ENCODE measurements at places on chromosomes 4 and X. TPM values are rescaled to one million over a fixed set of nuclear protein-coding genes. Genes with fewer than 3 reads are reported as not detected.

- no peaks in the 10 kb centered on the region for H3K27me3 ChIP-seq
- H3K4me1 ChIP-seq, result peaks cover 69% of the 10 kb centered on the region
- no peaks in the 10 kb centered on the region for H3K36me3 ChIP-seq
- peak overlapping the region; percentile 61 for H3K27ac ChIP-seq
- no peak for DNase-seq
Measured at GRCh38 chrX:154733066-154733425, 17.8 kb downstream of the GAB3 start.

DNA sequence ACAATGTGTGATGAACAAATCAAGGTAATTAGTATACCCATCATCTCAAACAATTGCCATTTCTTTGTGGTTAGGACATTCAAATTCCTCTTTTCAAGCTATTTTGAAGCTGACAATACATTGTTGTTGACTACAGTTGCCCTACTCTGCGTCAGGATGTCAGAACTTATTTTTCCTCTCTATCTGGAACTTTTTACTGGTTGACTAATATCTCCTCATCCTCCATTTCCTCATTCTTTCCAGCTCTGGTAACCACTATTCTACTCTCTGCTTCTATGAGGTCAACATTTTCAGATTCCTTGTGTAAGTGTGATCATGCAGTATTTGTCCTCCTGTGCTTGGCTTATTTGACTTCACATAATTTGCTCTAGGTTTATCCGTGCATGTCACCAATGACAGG, 240.5 kb upstream of the HS3ST1 start:
- H3K4me1 ChIP-seq, result no peaks in the 10 kb centered on the region
- no peaks in the 10 kb centered on the region for H3K36me3 ChIP-seq
- no peak for DNase-seq

GRCh38 chrX:12309744-12310076, 171.4 kb downstream of the FRMPD4 start:
- H3K27me3 ChIP-seq, result no peaks in the 10 kb centered on the region
- H3K27ac ChIP-seq, result no peak overlapping the region
- no peaks in the 10 kb centered on the region for H3K4me1 ChIP-seq
- H3K4me3 ChIP-seq, result no peak overlapping the region
- peaks cover 6% of the 10 kb centered on the region for H3K36me3 ChIP-seq

GRCh38 chrX:72470117-72470516, 102.5 kb downstream of the HDAC8 start:
- H3K27ac ChIP-seq, result no peak overlapping the region
- H3K4me1 ChIP-seq, result no peaks in the 10 kb centered on the region
- no peak overlapping the region for H3K4me3 ChIP-seq
- H3K27me3 ChIP-seq, result no peaks in the 10 kb centered on the region
- peaks cover 3% of the 10 kb centered on the region for H3K36me3 ChIP-seq

DNA sequence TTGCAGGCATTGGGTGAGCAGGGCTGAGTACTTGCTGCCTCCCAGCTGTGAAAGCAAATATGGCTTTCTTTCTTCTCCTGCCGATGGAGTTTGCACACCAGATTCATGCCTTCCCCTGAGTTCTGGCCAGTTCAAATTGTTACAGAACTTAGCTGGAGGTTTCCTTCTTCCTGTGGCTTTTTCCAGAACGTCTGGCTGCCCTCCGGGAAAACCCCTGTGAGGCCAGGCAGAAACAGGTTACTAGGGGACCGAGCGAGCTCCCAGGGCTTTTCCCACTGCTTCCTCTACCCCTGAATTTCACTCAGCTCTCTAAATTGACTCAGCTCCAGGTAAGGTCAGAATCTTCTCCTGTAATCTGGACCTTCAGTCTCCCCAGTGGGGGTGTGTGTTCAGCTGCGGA, 482.4 kb downstream of the C4orf33 start:
- H3K27me3 ChIP-seq, result no peaks in the 10 kb centered on the region
- no peak overlapping the region for H3K4me3 ChIP-seq
- H3K36me3 ChIP-seq, result no peaks in the 10 kb centered on the region

- H3K4me3 ChIP-seq, result no peak overlapping the region
- H3K4me1 ChIP-seq, result peaks cover 1% of the 10 kb centered on the region
- H3K27me3 ChIP-seq, result peaks cover 12% of the 10 kb centered on the region
- no peak overlapping the region for H3K27ac ChIP-seq
Measured at GRCh38 chr4:4672402-4672801, 130.6 kb upstream of the STX18 start.

- H3K4me3 ChIP-seq, result no peak overlapping the region
- no peaks in the 10 kb centered on the region for H3K36me3 ChIP-seq
- no peak overlapping the region for H3K27ac ChIP-seq
- no peak for DNase-seq
- no peaks in the 10 kb centered on the region for H3K27me3 ChIP-seq
Measured at GRCh38 chrX:137178392-137178791, 144.6 kb upstream of the GPR101 start.

- H3K27ac ChIP-seq, result no peak overlapping the region
- H3K4me3 ChIP-seq, result no peak overlapping the region
- DNase-seq, result no peak
- H3K36me3 ChIP-seq, result no peaks in the 10 kb centered on the region
Measured at GRCh38 chrX:131987252-131987651, 35.9 kb upstream of the STK26 start.

- no peak for DNase-seq
- H3K4me1 ChIP-seq, result peaks cover 37% of the 10 kb centered on the region
- peaks cover 13% of the 10 kb centered on the region for H3K36me3 ChIP-seq
- H3K4me3 ChIP-seq, result no peak overlapping the region
Measured at GRCh38 chrX:74249963-74250362, 54.0 kb upstream of the ZCCHC13 start.

The GPC3 gene
- 18.6 TPM for total RNA-seq

The PROM1 gene
- total RNA-seq, result not detected

The MCF2 gene
- total RNA-seq, result not detected

Data from osteocyte (in vitro differentiated cells).